ENCODE measurements at places on chromosomes 12 and 14.

DNA sequence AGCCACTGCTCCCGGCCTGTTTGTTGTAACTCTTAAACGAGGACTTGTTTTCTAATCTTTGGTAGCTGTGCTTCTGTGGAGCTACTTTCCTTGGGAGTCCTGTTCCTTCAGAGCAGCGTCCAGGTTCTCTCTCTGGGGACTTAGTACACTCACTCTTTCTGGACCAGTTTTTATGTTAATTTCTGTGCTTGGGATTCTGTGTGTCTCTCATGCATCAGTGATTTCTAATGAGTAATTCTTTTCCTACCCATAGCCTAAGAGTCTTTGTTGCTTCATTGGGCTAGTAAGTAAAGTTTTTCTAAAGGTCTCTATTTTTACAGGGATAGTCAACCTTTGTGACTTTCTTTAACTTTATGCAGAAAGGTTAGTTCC is 289.3 kb downstream of the FBXL14 start:
- DNase-seq, result no peak

DNA sequence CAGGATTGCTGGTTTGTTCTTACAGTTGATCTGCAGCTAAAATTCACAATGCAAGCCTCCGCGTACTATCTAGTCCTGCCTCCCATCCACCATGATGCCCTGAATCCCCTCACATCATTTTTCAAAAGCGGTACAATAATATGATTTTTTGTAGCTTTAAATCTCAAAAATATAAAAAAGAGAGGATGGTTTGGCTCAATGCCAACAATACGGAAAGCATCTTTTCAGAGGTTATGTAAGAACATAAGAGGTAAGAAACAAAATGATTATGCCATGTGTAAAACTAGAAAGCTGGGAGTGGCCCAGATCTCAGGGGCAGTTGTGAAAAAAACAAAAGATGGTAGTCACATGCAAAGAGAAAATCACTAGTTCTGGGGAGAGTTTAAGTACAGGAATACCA is 24.0 kb upstream of the ZDHHC17 start:
- no peak for DNase-seq

DNA sequence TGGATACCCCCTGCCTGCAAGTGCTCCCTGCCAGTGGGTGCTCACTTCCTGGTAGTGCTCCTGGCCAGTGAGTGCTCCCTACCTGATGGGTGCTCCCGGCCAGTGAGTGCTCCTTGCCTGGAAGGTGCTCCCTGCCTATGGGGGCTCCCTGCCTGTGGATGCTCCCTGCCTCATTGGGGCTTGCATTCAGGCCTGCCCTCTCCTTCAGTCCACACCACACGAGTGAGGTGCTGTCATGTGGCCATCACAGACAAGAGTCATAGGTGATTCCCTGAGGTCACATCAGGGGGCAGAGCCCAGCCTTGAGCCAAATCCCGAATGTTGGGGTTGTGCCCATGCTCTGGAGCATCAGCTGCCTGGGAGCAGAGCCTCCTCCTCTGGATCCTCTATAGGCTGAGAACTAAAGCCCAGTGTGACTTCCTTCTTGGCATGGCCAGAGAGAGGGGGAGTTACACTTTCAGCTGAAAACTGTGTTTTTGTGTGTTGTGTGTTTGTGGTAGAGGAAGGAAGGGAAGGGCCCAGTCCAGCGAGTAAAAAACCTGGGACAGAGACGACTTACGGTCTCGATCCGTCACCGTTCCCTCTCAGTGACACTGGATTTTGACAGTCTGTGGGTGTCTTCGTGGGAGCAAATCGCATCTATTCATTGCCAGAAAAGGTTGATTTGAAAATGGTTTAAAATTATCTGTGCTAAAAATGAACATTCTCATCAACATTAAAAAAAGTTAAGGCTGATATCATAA is 136.0 kb downstream of the ADGRD1 start:
- DNase-seq, result no peak

GRCh38 chr12:52873832-52874572 is 25.2 kb upstream of the KRT78 start:
- DNase-seq, result no peak

DNA sequence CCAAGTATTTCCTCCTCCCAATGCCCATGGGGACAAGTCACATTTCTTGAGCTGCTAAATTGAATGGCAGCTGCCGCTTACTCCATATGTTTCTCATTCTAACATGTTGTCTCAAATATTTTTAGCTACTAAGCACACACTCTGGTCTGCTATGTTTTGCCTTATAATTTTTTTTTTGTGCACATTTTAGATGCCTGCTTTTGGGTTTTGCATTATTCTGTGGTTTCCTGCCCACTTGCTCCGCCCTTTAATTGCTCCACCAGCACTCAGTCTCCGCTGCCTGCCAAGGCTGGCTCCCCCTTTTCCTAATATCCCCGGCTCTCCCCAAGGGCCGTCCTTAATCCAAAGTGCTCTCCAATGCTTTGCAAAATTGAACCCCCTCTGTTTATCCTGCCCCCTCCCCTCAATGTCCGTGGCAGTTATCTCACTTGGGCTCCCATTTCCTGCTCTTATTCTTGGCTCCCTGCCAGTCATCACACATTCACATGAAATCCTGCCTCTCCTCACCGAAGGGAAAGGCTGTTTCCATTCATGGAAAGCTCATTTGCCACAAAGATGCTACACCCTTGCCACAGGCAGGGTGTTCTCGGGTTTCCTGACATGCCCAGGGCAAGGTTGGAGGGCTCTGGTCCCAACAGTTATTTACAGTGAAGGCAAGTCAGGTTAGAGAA is 79.4 kb downstream of the C12orf75 start:
- DNase-seq, result no peak

GRCh38 chr14:93011141-93011529 is 88.2 kb downstream of the CHGA start:
- no peak for DNase-seq

DNA sequence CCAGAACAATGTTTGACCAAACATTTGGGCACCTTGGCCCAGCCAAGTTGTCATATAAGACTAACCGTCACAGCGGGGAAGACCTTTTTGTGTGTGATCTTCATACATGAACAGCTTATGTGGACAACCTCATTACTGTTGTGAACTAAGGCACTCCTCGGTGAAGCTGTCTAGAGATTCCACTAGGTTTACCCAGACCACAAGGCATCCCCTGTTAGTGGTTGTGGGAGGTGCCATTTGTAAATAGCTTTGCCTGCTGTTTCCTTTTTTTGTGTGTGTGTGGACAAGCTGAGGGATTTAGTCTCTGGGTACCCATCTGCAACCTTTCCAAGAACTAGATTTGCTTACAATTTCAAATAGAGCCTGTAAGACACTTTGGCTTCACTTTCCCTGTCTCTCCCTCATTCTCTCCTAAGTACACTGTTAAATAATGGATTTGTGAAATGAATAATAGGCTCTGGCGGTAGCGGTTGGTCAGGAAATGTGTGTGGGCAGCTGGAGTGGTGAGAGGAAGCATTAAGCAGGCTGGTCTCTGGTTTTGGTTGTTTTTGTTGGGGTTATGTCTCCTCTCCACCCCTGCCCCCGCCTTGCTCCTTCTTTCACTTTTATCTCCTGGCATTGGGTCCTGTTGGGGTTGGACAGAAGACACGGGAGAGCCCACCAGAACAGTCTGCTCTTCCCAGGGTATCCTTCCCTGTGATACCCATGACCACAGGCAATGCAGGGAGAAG is 727.6 kb downstream of the VRK1 start:
- no peak for DNase-seq

- no peak for DNase-seq
These were observed 49.7 kb downstream of the SNAPC1 start for GRCh38 chr14:61811882-61812346.

DNA sequence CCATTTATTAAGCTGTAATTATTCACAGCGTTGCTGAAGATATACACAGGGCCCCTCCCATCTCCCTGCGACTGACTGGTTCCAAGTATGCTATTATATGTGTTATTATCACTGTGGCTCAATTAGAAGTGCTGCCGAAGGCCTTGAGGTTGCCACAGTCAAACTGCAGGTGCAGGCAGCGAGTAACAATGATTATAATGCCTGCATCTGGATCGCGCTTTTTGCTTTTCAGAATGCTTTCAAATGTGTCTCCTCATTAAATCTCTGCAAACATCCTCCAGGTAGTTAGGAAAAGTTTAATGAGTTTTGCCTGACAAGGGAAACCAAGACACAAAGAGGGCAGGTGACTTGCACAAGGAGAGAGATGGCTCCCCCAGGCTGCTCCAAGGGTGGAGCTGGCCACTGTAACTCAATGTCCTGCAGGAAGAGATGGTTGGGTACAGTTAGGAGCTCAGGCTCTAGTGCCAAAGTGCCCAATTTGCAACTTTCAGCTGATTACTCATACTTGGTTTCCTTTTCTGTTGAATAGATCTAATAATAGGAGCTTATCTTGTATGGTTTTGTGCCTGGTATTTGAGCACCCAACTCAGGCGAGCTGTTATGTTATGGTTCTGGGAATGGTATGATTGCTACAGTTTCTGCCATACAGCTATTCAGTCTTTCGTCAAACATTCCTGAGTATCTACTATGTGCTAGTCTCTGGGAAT is 1.7 kb upstream of the SYNE3 start:
- no peak for DNase-seq

- DNase-seq, result no peak
These were observed 80.1 kb upstream of the DYNC1H1 start for GRCh38 chr14:101884089-101884933.

GRCh38 chr12:14901228-14901562 is 15.5 kb upstream of the MGP start:
- DNase-seq, result no peak

- DNase-seq, result no peak
These were observed 17.7 kb upstream of the POP5 start for GRCh38 chr12:120598674-120599463.

DNA sequence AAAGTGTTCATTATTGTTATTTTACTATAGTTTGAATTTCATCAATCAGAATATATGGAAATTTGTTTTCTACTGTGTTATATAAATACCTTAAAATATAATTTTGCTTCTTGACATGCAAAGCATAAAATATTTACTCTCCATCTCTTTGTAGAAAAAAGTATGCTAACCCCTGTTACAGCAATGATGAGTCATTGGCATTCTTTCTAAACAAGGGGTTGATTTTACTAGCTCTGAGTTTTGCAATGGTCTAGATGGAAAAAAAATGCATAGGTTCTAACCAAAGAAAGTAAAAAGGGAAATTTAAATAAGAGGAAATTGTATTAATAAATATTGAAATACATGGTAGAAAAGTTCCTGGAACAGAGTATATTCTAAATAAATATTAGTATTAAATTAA is 990.2 kb upstream of the ATXN7L3B start:
- DNase-seq, result no peak

DNA sequence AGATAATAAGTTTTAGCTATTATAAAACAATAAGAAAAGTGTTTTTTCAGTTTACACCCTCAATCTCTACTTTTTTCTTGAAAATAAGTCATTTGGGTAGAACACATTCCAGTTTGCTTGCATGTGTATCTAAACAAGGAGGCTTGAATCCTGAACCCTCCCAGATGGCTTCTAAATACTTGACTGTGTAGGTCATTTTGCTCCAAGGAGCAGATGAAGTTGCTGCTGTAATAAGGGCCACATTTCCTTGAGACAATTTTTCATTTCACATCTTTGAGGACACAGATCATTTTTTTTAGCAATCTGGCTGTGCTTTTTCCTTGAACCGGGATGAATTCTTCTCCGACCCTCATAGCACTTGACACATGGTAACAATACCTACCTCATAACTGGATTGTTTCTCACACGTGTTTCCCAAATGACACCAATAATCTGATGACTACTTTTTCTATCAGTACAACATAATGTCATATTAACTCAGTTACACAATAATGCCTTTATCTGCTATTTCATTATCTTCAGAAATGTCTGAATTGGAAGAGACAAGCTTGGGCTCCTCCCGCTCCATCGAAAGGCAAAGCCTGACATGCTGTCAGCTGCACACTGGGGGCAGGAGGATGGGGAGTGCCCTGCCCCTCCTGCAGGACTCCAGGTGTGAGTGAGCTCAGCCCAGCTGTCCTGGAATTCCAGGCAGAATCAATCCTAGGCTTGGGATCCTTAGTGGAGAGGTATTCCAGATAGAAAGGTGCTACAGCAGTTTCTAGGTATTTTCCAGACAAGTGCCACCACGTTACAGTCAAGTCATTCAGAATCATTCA is 30.9 kb downstream of the GPHB5 start:
- DNase-seq, result no peak

DNA sequence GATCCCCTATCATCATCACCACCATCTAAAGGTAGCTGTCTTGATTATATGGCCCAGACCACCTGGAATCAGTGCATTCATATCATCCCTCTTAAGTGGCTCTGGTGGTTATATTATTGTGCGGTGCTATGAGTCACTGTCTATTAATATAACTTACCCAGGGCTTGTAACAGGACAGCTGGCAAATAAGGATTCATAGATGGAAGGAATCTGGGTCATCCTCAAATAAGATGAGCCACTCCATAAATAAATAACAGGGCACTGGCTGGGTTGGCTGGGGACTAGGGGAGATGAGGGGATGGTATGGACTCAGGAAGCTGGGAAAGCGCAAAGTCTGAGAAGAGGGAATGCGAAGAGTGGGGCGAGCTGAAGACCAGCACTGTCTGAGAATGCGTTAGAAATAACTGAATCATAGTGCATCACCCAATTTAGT is 216.1 kb downstream of the NUAK1 start:
- DNase-seq, result no peak

- DNase-seq, result no peak
These were observed 101.5 kb downstream of the HELB start for GRCh38 chr12:66403746-66404145.

DNA sequence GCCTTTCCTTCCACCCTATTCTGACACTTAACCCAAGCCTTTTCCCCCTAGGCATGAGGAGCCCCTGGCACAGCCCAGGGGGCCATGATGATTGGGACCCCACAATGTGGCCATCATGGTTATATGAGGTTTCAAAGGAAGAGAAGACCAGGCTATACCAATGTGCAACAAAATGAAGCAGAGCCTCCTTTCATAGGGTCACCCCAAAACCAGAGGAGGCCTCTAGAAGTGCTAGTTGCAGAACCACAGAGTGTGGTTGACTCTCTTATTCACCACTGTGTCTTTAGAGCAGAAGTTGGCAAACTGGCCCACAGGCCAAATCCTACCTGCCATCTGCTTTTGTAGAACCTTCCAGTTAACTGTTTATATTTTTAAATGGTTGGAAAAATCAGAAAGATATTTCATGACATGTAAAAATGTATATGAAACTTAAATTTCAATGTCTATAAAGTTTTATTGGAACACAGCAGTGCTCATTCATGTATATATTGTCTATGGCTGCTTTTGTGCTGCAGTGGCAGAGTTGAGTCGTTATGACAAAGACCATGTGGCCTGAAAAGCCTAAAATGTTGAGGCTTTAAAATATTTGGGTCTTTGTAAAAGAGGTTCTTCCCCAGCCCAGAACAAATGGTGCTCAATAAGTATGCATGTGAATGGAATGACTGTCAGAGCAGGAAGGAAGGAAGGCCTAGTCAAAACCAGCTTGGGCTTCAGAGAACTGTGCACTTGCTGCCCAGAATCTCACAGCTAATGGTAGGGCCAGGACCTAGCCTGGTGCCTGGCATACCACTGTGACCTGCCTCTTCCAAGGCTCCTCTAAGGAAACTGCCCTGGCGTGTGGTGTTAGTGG is 49.2 kb downstream of the SUSD6 start:
- DNase-seq, result no peak

DNA sequence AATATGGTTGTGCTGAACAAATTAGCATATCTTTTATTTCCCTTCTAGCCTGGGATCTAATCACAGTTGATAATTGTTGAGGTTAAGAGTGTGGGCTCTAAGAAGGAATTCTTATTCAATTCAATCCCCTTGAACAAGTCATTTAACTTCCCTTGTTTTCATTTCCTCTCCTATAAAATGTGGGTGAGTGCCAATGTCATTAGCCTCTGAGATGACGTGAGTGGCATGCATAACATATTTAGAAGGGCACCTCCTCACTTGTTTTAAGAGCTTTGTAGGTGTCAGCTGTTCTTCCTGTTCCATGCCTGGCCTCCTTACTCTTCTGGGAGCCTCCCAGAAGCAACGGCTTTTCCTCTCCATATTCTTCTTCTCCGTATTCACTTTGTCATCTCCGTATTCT is 155.4 kb upstream of the NEDD1 start:
- DNase-seq, result no peak
